ENCODE measurements at places on chromosomes 4 and X.
A peak's percentile ranks its signal among the peaks of the same experiment; 100 is the strongest.

DNA sequence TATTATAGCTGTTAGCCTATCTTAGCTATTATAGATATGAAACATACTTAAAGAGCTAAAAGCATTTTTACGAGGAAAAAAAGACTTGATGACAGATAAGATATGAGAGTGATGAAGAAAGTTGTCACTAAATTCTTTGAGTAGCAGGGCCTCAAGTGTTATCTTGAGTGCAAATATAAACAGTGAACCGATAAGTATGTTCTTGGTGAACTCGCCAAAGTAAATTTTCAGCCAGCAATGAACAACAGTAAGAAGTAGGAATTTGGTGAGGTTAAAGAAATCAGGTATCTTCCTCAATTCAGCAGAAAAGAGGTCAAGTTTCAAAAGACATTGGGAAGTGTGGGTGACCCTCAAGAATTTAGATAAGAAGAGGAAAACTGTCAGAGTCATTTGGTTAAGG, 471.8 kb upstream of the FTHL17 start:
- no peak for DNase-seq

DNA sequence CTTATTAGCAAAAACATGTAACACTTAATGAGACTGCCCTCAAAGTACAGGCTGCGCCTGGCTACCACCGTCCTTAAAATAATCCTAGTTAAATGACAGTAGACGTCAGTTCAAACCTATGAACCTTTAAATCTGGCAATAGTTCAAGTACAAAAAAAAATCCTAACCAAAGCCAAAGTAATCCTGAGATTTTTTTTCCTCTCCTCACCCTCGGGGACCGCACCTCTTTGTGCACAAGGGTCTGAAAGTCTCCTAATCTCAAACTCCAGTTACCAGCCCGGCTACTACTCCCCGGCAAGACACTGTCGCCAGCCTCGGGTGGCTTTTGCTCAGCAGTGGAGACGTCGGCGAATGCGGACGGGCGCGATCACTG, 439 bp downstream of the SEC31A start:
- DNase-seq, result no peak

GRCh38 chrX:25807022-25807421, 331.1 kb upstream of the MAGEB18 start:
- no peak for DNase-seq

DNA sequence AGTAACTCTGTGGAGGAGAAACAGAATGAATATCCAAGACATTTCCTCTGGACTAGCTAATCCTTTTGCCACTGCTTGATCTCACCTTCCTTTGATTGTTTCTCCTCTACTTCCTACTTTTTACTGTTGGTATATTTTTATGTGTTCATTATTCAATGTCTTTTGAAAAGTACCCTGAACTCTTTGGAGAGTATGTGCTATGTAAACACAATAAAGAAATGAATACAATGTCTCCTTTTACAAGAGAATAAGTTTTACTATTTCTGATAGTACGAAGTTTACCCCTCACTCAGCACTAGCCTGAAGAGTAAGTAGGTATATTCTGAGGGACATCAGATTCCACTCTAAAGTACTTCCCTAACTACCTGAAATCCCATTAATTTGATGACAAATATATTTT, 19.9 kb downstream of the CLDN2 start:
- no peak for DNase-seq

DNA sequence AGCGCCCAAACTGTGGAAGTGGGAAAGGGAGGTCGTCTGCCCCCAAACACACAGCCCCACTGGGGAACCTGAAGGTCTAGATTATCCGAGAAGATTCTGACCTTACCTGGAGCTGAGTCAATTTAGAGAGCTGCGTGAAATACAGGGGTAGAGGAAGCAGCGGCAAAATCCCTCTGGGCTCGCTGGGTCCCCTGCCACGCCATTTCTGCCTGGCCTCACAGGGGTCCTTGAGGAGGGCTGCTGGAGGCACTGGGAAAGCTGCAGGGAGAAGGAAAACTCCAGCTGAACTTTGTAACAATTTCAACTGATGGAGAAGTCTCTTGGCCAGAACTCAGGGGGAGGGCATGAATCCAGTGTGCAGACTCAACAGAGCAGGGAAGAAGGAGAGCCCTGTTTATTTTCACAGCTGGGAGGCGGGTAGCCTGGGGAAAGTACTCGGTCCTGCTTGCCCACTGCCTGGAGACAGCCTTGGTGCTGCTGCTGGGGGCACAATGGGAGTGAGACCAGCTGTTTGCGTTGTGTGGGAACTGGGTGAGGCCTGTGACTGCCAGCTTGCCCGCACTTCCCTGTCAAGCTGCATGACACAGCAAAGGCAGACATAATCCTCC, 93.2 kb upstream of the MAPK10 start:
- DNase-seq, result peak; percentile 12

GRCh38 chrX:64447207-64447606, 52.0 kb upstream of the MTMR8 start:
- DNase-seq, result no peak

DNA sequence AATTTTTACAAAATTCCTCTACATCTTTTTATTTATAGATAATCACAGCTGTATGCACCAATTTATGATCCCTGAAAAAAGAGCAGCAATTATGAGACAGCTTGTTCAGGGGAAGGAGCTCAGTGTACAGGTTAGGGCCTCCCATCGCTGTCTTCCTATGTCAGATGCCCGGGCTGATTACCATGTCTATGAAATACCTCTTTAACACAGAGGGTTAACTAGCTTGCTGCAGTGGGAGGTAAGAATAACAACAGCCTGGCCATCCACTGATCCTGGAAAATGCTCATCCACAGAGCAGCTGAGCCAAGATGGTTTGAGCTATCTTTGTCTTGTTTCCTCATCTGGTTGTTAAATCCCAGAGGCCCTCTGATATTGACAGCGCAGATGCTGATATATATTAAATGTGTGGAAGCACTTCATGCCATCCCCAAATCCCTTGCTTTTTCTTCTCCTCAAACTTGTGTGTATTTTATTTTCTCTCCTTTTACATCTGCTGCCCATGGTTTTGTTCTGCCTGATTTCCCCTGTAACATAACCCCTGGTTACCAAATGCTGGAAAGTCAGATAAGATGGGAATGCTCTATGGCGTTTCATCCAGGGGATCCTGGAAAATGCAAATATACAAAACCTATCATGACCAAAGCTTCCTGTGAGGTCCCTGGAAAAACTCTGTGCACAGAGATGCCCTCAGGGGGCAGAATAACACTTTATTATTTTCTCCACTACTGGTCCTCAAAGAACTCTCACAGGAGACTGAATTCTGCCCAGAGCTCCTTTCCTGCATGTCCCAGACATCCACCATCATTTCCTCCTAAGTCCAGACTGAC, 85.8 kb upstream of the PUDP start:
- peak; percentile 27 for DNase-seq

- DNase-seq, result peak; percentile 47
Observed at GRCh38 chr4:118765399-118765798, 70.5 kb downstream of the SEC24D start.

GRCh38 chrX:109472939-109473735, 8.7 kb downstream of the GUCY2F start:
- no peak for DNase-seq

DNA sequence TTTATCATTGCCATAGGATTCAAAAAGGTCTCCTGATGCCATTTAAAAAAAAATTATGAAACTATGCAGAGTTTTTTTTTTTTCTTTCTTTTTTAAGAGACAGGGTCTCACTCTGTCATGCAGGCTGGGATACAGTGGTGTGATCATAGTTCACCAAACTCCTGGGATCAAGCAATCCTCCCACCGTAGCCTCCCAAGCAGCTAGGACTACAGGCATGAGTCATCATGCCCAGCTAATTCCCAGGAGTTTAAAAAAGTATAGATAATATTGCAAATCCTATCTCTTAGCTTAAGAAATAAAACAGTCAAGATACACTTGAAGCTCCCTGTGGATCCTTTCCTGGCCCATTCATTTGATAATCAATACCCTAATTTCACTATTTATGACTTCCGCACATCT, 58.6 kb upstream of the PRSS48 start:
- DNase-seq, result no peak

- peak; percentile 92 for DNase-seq
Observed at GRCh38 chr4:52861879-52862616, at the start of gene RASL11B. TSS of gene RASL11B (plus strand) at chr4:52862317. CDS start at chr4:52862508, 191 bp downstream.

DNA sequence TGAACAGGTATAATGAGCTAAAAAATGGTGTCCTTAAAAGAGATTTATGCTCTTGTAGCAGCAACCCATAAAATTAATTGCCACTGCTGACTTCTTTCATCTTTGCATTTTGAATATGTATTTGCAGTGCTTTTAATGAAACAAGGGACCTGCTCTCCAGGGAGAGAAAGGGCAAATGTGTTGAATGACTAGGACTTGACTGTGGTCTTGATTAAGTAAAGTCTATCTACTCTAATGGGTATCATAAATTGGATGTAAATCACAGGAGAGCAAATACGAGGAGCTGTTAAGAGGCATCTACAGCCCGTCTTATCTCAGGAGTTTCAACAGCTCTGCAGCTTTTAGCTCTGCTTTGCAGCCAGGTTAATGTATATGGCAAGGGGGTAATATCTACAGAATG, 216.4 kb downstream of the PALLD start:
- DNase-seq, result no peak

Measured in muscle of leg (tissue), 16 donors.